Activated T-helper 1 cell treated with anti-CD3 and anti-CD28 coated beads, Interleukin-2, amount 50 U/mL, for 16 hours (primary cell): ENCODE measurements at places on chromosomes 5 and 9.

DNA sequence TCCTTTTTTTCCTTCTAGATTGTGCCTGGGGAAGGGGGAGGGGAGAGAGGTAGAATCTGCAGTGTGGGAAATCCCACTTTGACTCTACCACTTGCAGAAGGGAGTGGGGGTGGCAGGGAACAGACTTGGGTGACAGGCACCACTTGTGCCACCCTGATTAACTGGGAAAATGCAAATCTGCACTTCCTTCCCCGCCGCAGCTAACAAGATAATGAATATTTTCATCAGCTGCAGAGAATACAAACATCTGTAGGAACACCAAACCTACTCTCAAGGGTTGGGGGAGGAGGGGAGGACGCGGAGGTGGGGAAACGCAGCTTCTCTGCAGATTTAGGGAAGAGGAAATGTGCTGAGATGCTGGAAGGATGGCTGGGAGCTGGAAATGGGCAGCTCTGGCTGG lies 73.5 kb downstream of the TRIM32 start:
- DNase-seq, result no peak

DNA sequence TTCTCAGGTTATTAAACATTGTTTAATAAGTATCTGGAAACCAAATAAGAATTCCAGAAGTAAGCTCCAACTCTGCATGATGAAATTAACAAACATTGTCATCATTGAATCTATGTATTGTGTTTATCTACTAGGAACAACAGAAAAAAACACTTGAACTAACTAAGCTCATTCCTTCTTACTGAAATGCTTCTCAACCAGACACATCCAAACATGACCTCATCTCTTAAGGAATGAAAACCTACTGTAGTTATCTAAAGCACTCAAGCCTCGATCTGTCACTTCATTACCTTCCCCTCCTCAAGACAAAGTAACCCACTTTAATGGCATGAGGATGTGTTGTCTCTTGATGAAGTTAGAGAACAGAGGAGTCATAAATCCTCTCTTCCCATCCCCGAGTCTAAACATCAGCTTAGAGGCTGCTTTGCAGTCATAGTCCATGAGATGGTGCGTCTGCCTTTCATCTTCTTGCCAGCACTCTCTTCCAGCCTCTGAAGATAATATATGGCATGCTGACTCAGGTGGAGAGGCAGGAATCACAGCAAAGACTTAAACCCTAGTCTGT lies 86.5 kb downstream of the CEMIP2 start:
- no peak for DNase-seq

DNA sequence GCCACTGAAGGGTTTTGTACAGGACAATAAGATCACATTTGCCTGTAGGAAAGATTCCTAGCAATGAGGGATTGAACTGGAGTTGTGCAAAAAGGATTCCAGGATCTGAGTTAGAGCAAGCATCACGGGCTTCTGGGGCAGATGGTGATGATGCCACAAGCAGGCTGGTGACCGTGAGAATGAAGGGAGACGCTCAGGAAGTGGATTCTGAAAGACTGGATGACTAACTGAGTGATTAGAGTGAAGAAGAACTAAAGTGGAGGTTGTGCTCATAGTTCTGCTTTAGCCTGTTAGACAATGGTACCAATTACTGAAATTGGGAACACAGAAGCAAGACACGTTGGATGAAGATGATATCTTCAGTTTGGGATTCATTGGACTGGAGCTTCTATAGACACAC lies 168.2 kb downstream of the CD180 start:
- DNase-seq, result no peak

DNA sequence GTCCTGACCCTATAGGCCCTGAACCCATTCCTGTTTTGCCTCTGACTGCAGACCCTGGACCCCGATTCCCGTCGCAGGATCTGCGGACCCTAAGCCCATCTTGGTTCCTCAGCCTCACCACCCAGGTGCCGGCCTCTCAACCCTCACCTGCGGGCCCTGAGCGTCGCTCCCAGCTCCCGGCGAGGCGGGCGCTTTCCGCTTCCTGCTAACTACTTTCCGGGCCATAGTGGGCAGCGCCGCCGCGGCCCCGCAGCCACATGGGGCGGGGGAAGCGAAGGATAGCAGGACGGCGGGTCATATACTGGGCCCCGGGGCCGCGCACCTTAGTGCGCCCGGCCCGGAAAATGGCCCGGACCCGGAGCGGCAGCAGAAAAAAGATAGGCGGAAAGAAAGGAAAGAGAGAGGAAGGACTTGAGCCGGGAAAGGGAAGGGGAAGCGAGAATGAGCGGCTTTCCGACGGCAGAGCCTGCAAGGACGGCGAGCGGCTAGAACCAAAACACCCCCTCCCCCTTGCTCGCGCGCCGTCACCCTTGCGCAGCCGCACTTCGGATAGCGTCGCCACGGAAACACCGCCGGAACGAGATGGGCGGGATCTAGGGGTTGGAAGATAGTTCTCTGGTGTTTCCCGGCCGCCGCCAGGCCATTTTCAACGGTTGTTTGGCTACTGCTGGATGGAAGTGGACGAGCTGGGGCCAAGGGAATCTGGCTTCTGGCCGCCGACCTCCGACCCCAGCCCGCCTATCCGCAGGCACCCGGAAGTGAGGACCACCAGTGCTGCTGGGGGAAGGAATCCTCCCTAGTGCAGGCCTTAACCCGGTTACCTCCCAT lies at the start of gene DCAF12:
TSS of gene DCAF12 (minus strand) at position 492 of the 828 bp plus-strand sequence. CDS start at position 225, 267 bp downstream.
- peak; percentile 80 for DNase-seq
